Naive B cell (primary cell): ENCODE measurements at places on chromosomes 11 and 22. TPM values are rescaled to one million over a fixed set of nuclear protein-coding genes. Genes with fewer than 3 reads are reported as not detected.
A peak's percentile ranks its signal among the peaks of the same experiment; 100 is the strongest.

GRCh38 chr22:39122772-39123470 is 25.9 kb downstream of the APOBEC3H start:
- DNase-seq = no peak

- no peak for DNase-seq
These were observed 6.2 kb downstream of the SRSF8 start for GRCh38 chr11:95072948-95073347.

GRCh38 chr11:61122761-61123160 is 20.5 kb downstream of the CD5 start:
- no peak for DNase-seq

DNA sequence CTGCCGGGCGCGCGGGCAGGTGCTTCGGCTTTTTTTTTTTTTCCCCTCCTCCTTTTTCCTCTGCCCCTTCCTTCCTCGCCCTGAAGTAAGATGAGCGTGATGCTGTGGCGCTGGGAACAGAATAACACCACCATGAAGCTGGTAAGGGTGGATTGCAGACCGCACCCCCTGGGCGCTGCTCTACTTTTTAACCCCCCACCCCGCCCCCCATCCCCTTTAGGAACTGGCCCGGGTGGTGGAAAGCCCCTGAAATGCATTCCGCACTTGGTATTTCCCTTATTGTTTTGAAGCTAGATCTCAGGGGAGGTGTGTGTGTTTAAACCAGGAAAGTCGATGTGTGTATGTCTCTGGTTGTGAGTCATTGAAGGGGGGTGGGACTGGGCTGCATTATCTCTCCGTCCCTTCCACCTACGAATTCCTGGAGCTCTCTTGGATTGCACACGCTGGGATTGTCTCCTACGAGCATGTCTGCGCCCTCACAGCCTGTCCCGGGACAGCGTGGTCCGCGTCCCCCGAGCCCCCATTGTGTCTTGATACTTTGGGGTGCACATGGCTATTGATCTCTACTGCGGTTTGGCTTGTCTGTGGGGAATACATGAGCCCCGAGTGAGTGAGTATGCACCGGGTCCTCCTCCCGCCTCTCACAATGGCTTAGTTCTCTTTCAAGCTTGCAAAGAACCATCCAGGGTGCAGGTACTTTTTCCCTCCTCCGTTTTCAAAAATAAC is 64.9 kb downstream of the NAV2 start:
- peak; percentile 33 for DNase-seq

GRCh38 chr11:86497310-86497709 is 122.6 kb downstream of the CCDC81 start:
- no peak for DNase-seq

- no peak for DNase-seq
These were observed 181.5 kb downstream of the CWF19L2 start for GRCh38 chr11:107276077-107276476.

Gene WDR74
- polyA plus RNA-seq = 64.4 TPM

Gene LRRC55
- polyA plus RNA-seq = not detected

Gene OR10D3
- not detected for polyA plus RNA-seq
